ENCODE measurements at places on chromosomes 7 and 10. TPM values are rescaled to one million over a fixed set of nuclear protein-coding genes. Genes with fewer than 3 reads are reported as not detected.

DNA sequence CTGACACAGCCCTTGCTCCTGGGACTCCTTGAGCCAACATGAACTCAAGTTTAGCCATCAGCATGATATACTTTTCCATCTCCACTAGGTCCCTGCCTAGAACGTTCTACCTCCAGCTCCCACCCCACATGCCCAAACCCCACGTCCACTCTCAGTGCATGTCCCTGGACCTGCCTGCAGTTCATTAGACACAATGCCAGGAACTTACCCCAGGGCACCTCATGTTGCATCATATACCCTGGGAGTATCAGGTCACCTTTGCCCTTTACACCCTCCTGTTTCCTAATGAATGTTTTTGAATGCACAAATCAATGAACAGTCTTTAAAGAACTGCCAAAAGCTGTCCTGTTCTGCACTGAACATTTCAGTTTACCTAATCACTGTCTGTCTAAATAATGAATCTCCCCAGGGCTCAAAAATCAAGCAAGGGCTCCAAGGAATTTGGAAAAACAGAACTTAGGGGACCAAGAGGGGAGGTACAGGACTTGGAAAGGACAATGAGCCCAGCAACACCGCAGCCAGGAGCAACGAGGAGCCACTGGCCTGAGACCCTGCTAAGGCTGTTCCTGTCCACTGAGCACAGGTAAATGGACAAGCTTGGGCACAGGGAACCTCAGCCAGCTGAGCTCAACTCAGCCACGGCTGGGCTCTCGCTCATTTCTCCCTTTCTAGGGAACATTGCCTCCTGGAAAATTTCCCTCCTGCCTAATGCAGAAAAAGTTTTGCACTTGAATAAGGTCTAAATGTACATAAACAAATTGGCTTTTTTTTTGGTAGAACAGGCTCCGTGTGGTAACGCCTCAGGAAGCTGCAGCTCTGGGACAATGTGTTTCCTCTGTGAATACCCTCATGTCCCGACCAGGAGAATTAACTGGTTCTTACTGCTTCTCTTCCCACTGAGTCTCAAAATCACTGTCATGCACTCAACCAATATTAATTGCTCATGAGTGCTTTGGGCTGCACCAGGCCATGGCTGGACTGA, 7.4 kb downstream of the MAT1A start:
- DNase-seq: no peak

- peak; percentile 8 for DNase-seq
Measured at GRCh38 chr7:3673524-3673923, 372.5 kb downstream of the SDK1 start.

DNA sequence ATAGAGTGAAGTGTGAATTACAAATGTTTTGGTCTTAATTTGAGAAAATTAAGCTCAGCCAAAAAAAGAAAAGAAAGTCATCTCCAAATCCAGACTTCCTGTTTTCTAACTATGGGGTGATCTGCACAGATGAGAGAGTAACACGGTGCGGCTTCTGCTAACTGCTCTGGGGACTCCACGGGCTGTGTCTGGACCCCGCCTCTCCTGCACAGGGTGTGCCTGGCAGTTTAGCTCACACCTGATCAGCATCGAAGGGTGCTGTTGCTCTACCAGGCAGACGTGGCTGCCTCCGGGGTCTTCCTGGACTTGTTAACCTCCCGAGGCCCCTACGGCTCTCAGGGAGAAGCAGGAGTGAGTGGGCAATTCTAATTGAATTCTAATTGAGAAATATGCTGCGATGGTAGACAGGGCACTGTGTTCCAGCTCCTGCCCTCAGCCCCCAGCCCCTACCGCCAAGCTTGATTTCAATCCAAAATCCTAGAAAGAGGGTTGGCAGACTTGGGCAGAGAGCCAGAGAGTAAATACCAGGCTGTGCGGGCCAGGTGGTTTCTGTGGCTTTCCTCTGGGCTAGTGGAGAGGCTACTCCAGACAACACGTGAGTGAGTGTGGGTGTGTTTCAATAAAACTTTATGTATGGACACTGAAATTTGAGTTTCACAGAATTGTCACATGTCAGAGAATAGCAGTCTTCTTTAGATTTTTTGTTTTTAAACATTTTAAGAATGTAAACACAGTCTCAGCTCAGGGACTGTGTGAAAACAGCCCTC, 13.4 kb downstream of the SHH start:
- DNase-seq: no peak

- DNase-seq: no peak
Measured at GRCh38 chr7:101624246-101625001, 4.7 kb downstream of the MYL10 start.

Gene CRTAC1
- polyA plus RNA-seq: 30.6 TPM
